ENCODE measurements at places on chromosomes 11 and 22.

- no peak for DNase-seq
Observed at GRCh38 chr22:18997925-18998315, 61.8 kb upstream of the PRODH start.

- no peak for DNase-seq
Observed at GRCh38 chr22:30867746-30868662, 100.6 kb downstream of the MORC2 start.

DNA sequence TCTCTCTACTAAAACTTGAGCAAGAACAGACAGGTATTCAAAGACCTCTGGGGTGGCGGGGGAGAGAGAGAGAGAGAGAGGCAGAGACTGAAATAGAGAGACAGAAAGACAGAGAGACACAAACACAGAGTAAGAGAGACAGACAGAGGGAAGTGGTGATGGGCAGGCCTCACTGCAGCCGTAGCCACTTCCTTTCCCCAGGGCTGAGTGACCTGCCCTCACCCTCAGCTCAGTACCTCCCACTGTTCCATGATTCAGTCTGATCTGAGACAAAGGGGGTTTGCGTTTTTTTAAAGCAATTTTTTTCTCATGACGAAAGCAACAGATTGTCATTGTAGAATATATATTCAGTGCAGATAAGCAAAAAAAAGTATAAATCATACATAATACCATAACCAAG lies 607.9 kb upstream of the B3GAT1 start:
- DNase-seq = no peak

DNA sequence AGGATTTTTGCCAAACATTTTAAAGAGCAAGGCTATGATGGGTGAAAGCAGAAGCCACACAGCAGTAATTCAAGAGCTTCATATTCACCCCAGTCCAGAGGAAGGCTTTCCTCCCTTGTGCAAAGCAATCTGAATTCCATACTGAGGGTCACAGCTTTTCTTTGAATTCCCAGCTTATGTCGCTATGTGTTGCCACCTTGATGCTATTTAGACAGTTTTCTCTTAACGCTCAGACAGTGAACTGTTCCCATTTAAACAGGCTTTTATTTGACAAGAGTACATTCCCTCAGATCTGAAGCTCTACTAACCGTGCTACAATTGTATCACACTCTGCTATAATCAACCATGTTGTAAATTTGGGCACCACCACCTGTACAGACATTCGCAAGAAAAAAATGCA lies 279.7 kb downstream of the CADM1 start:
- no peak for DNase-seq

GRCh38 chr11:33689501-33689900 lies 11.1 kb downstream of the C11orf91 start:
- DNase-seq = no peak

DNA sequence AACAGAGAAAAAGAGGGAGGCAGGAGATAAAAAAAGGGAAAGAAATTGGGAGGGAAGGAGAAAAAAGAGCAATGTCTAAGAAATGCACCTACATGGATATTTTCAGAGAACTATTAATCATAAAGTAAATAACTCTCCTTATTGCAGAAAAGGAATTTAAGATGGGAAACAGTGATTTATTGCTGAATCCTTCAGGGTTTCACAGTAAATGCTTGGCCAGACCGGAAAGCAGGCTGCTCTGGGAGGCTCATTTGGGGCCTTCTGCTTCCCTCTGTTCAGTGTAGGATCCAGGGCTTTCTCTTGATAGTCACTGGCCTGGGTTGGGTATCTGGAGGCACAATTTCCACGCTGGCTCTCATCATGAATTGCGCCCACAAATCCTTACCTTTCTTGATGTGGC lies 324.3 kb upstream of the SORL1-AS1 start:
- DNase-seq = no peak

- DNase-seq = no peak
Observed at GRCh38 chr22:35597692-35598395, 19.3 kb downstream of the MB start.

- no peak for DNase-seq
Observed at GRCh38 chr22:27335102-27335660, 466.4 kb downstream of the MN1 start.

Measured in A172 (cell line).